Inflammatory macrophage (primary cell): ENCODE measurements at places on chromosomes 3 and 15.

DNA sequence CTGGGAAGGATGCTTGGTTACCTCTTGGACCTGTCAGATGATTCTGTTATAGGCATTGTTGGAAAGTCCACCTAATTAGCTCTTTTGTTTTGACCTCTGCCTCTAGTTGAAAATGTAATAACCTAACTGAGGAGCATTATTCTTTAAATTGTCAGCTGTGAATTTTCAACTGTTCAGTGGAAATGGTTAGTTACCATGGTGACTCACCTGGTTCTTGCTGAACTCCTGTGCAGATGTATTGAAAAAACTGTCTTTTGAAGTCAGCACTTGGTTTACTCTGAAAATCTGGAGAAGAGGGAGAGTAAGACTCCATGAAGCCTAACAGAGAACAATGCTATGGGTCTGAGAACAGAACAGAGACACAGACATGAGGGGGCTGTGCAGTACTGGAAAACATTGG is 72.0 kb downstream of the LARS2 start:
- DNase-seq = no peak

DNA sequence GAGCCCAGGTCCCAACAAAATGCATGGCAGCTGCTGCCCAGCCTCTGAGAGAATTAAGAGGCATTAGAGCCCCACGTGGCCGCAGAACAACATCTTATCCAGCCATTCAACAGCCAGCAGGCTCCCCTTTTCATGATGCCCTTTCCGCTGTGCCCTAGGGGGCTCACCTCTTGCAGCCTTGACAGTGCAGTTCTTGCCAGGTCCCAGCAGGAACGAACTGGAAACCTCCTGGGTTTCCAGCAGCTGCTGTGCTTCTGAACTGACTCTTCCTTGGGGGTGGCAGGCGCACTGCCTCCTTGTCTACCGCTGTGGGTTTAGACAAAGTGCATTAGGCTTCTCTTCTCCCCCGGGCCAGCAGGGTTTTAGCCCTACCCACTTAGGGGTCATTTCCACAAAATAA is 85.2 kb downstream of the FAM174B start:
- DNase-seq = no peak

GRCh38 chr3:102753901-102754300 is 319.1 kb downstream of the ZPLD1 start:
- DNase-seq = no peak

DNA sequence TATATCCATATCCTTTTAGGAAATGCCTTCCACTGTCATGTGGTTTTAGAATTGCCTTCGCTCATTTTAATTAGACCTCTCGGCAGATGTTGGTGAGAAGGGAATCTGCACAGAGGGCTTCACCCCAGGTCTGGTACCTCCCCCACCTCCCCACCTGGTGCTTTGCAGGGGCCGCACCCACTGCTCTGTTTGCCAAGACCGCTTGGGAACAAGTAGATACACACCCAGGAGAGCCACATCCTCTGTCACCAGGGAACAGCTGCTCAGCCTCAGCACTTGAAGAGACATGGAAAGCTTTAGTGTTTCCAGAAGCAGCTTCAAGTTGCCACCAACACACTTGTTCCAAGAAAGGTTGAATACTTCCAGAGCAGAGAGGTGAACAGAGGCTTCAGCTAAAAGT is 21.8 kb downstream of the LRRC31 start:
- no peak for DNase-seq

DNA sequence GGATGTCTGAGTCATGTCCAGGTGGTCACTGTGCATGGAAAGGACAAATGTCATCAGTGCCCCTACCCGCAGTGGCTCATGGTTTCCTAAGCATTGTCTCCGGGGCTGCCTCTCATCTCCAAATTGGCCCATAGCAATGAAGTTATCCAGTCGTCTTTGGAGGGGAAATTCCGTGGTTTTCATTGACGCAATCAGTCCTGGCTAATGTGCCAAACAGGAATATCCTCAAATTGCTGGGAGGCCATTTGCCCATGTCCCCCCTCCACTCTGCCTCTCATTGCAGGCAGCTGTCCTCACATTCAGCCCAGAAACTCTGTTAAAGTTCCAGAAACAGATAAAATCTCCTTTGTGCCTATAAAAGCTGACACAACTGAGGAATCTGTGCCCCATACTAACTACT is 81.6 kb downstream of the MCTP2 start:
- no peak for DNase-seq

DNA sequence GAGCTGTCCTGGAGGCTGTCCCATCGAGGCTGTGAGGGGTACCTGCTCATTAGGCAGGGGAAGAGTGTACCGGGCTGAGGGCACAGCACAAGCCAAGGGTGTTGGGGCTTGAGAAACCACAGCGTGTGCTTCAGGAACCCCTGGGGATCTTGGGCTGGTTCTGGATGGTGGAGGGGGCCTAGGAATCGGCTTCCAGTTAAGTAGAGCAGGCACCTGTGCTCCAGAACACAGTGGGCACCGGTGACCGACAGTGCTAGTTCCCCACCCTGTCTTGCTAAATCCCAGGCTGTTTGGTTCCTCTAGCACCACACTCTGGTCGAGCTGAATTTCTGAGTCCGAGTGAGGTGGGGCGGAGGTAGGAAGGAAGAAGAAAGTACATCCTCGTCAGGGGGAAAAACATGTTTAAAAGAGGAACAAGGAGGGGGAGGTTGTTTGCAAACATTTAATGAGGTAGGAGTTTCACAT is 29.1 kb downstream of the SLC6A6 start:
- DNase-seq = peak; percentile 83

DNA sequence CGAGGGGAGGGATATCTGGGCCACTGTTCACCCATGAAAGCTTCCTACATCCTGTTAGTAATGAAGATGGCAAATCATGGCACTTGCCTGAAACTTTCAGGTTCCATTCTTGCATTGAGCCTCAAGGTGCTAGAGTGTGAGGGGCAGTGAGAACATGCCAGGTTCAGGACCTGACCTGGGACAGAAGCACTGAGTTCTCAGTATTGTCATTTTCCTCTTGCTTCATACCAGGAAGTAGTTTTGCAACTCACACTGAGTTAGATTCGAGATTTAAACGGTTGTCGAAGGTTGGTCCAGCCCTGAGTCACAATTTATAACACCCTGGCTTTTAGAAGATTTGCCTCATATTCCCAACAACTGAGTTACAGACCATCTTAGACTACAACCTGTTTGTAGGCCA is 11.8 kb upstream of the MEIS2 start:
- no peak for DNase-seq

GRCh38 chr3:98596541-98597500 is 3.4 kb upstream of the CPOX start:
- DNase-seq = peak; percentile 72

DNA sequence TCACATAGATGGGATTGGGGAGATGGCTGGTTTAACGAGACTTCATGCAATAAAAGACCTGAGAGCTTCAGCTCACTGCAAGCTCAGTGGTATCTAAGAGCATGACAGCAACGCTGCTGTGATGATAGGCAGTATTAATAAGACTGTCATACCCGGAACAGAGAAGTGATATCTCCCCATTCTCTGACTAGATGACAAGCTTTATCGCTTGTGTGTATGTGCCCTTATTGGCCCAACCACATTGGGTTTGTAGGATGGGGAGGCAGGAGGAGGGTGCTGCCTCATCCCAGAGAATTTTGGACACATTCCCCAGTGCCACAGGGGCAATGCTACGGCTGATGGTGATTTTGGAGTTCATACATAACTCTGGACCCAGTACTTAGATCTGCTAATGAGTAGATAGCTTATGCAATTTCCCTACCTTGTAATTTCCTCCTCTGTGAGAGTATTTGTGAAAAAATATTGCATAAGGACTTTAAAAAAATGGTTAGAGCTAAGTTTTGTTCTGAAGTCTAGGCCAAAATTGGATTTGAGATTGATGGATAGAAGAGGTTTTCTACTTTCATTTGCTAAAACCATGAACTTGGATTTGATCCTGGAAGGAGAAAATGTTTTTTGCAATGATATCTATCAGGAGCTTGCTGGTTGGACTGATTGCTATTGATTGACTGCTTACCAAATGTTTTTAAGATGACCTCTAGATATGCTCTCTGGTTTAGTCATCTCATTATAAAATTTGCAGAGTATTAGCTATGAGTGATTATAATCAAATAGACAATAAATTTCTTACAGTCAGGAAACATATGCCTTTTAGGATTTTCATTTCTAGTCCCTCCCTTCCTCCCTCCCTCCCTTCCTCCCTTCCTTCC is 14.0 kb upstream of the TMEM212 start:
- DNase-seq = peak; percentile 69
